ENCODE measurements at places on chromosomes 1 and 21.
A peak's percentile ranks its signal among the peaks of the same experiment; 100 is the strongest.

DNA sequence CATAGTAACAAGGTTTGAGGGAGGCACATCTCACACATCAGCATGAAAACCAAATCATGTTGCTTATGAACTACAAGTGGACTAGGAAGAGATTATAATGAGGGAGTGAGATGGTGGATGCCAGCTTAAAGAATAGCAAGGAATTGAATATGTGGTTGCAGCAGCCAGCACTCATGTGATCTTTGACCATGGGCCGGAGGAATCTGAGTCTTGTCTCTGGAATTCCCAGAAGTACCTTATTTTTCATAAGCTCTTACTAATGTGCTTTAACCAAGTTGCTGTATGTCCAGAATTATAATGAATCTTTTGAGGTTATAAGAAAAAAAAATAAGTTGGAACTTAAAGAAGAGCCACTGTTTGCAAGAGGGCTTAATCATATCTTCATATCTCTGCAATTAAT is 97.0 kb downstream of the DISP1 start:
- DNase-seq = no peak

GRCh38 chr1:52365071-52365745 is 797 bp downstream of the CC2D1B start:
- DNase-seq = peak; percentile 72

- no peak for DNase-seq
These were observed 48.7 kb upstream of the KIF1B start for GRCh38 chr1:10161541-10162290.

GRCh38 chr1:199273837-199274379 is 635.1 kb downstream of the PTPRC start:
- DNase-seq = peak; percentile 18

- DNase-seq = no peak
These were observed 34.4 kb downstream of the WNT9A start for GRCh38 chr1:227913396-227913763.

- DNase-seq = no peak
These were observed 18.6 kb upstream of the LDLRAP1 start for GRCh38 chr1:25524568-25525360.

- no peak for DNase-seq
These were observed 8.8 kb downstream of the MDM4 start for GRCh38 chr1:204524986-204525385.

GRCh38 chr1:231969076-231969475 is 342.5 kb downstream of the DISC1 start:
- DNase-seq = no peak

- DNase-seq = no peak
These were observed 41.1 kb downstream of the NGF start for GRCh38 chr1:115296981-115297380.

- peak; percentile 8 for DNase-seq
These were observed 220.0 kb downstream of the SETD4 start for GRCh38 chr21:35840197-35840799.

DNA sequence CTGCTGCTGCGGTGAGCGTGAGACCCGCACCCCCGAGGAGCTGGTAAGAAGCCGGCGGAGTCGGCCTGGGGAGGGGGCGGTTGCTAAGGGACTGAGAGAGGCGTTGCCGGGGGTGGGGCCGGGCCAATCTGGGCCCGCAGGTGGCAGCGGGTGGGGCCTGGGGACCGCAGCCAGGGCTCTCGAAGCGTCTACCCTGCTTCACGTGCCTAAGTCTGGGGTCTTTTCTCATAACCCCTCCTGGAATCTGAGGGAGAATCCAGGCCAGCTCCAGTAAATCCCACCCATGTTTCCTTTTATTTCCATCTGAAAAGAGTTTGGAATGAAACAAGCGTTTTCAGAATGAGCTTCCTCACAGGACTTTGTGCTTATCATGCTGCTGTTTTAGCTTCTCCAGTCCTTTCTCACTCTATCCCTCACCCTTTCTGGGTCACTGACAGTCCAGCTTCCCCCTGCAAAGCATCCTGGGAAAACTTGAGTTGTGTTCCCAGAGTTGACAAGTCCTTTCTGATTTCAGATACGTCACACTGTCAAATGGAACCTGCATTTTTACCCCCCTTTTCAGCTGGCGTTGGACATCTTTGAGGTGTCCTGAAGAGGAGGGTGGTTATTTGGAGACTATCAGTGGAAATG is 431 bp downstream of the CLCN6 start:
- DNase-seq = peak; percentile 82

GRCh38 chr1:152495066-152495675 is 15.4 kb upstream of the LCE5A start:
- no peak for DNase-seq

DNA sequence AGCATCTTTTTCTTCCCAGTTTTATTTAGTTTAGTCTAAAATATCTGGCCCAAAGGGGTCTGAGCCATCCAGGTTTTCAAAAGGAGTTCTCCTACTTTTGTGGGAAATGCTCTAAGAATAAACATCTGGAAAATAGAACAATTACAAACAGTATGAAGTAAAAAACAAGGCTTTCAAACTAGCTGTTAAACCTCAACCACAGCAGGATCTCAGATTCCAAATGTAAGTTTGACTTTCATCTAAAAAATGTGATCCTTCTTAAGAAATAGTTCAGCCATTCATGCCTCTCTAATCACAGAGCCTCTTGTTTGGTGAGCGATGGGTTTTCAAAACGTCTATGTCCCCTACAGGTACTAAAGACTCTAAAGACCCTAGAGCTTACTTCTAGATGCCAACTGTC is 413.5 kb downstream of the DUSP10 start:
- no peak for DNase-seq

- no peak for DNase-seq
These were observed 26.4 kb downstream of the ZNF644 start for GRCh38 chr1:90995311-90995894.

- DNase-seq = no peak
These were observed 12.4 kb downstream of the ACBD6 start for GRCh38 chr1:180489976-180490375.

DNA sequence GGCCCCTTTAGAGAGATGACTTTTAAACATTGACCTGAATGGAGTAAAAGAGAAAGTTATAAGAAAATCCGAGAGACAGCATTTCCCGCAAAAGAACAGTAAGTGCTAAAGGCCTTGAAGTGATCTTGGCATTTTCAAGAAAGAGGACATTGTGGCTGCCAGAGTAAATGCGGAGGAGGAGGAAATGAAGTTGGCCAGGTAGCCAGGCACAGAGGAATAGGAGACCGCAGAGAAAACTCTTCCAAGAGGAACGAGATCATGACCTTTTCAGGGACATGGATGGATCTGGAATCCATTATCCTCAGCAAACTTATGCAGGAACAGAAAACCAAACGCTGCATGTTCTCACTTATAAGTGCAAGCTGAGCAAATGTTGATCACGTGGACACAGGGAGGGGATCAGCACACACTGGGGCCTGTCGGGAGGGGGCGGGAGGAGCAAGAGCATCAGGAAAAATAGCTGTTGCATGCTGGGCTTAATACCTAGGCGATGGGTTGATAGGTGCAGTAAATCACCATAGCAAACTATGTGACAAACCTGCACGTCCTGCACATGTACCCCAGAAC is 49.7 kb downstream of the EEIG2 start:
- no peak for DNase-seq

DNA sequence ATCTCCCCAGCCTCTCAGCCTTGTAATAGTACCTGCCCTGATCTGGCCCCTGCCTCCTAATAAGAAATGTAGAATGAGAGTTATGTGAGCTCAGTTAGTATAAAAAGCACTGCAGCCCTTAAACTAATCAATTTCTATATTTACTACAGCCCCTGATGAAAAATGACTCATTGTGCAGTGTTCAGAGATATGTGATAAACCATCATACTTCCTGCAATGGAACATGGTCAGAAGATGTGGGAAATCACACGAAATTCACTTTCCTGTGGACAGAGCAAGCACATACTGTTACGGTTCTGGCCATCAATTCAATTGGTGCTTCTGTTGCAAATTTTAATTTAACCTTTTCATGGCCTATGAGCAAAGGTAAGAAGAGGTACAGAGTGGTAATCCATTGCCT is 176.8 kb upstream of the PDE4B start:
- no peak for DNase-seq

DNA sequence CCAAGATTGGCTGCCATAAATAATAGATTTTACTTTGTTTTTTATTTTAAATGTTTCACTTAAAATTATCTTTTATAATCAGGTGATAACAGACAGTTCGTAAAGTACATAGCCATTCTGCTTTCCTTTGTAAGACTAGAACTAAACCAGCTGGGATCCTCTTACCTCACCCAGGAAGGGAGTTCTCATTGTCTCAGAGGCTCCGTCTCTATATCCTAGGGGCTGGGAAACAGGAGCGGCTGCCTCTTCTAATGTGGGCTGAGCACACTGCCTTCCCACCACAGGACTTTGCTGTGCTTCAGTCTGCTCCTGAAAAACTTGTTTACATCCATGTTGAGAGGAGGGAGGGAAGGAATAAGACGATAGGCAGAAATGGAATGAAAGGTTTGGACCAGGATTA is 45.6 kb upstream of the PGD start:
- no peak for DNase-seq

DNA sequence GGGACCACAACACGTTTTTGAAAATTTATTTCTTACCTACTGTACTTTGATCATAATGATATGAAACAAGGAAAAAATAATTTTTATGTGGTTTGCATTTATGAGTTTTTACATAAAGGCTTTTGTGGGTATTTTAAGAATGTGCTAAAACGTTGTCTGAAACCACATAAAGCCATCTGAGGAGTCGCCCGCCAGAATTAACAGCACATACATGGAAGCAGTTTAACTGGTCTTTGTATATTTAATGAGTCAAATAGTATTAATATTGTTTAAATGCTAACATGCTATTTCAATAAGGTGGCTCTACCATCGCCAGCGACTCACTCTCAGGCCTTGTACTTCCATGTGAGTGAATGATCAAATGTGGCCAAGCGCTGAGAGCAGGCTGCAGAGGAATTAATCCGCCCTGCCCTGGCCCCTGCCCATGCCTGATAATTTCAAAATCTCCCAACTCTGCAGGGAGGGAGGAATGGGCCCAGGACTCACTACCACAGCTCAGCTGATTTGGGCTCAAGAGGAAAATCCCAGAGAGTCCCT is 49.6 kb downstream of the SLC66A1 start:
- no peak for DNase-seq

DNA sequence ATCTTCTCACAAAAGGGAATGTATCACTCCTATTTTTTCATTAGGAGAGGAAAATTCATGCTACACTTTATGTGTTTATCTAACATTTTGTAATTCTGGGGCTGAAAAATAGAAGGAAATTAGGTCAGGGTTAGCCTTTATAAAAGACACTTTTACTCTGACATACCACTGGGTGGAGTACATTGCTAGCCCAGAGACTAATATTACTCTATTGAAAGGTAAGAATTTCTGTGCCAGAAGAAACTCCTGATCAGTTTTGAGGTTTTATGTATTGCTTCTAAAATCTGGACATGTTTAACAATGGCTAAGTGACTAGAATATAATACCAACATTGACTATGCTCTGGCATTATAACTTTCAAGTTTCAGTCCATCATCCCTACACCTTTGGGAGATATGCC is 724.6 kb downstream of the USP25 start:
- peak; percentile 4 for DNase-seq

GRCh38 chr1:60463146-60463545 is 389.6 kb upstream of the C1orf87 start:
- DNase-seq = no peak

- DNase-seq = no peak
These were observed 18.8 kb downstream of the UCK2 start for GRCh38 chr1:165845992-165846748.

- DNase-seq = no peak
These were observed 3.2 kb downstream of the CTPS1 start for GRCh38 chr1:40982721-40983120.

- DNase-seq = no peak
These were observed 311.5 kb upstream of the DEPDC1 start for GRCh38 chr1:68808351-68808750.

DNA sequence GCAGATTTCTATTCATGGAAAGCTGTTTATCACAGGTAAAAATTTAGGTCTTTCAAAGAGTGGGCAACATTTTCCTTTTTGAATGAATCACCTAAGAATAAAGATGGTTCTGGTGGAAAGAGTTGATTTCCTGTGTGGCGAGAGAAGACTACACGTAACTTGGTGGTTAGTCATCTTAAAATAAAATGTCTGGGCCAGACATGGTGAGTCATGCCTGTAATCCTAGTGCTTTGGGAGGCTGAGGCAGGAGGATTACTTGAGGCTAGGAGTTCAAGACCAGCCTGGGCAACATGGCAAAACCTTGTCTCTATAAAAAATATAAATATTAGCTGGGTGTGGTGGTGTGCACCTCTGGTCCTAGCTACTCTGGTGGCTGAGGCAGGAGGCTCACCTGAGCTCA is 65.7 kb downstream of the DISP1 start:
- DNase-seq = peak; percentile 56

DNA sequence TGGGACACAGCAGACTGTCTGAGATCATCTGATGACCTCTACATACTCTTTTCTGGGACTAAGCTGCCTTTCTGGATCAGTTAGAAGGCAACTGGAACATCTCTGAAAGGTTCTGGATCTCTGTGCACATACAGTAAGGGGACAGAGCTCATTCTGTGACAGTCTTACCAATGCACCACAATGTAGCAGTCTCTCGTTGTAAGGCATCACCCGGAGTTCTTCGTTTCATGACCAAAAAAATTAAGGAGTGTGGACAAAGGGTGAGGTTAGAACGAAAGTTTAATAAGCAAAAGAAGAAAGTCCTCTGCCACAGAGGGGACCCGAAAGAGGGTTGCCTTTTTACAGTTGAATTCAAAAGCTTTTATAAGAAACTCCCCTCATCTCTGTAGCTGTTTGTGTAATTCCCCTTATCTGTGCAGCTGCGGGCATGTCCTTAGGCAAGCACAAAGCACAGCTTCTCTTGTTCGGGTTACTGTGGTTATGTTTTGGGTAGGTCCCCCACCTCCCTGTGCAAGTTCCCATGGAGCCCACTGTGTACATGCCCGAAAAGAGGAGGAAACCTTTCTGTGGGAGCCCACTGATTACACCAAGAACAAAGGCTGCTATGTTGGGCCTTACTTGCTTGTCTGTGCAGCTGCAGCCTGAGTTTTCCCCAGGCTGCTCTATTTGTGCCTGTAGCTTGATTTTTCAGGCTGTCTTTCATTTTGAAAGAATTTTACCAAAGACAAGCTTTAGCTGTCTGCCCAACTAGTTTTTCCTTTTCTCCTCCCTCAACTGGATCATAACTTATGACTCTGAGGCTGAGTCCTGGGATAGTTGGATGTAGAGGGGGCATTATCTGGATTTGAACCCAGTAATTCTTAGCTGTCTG is 53.1 kb upstream of the CACNA1E start:
- no peak for DNase-seq

GRCh38 chr1:201786824-201787223 is 42.1 kb upstream of the IPO9 start:
- no peak for DNase-seq

GRCh38 chr1:43973981-43974442 is 748 bp upstream of the ATP6V0B start:
- no peak for DNase-seq

- peak; percentile 88 for DNase-seq
These were observed 65.4 kb downstream of the RPE65 start for GRCh38 chr1:68384321-68384813.

DNA sequence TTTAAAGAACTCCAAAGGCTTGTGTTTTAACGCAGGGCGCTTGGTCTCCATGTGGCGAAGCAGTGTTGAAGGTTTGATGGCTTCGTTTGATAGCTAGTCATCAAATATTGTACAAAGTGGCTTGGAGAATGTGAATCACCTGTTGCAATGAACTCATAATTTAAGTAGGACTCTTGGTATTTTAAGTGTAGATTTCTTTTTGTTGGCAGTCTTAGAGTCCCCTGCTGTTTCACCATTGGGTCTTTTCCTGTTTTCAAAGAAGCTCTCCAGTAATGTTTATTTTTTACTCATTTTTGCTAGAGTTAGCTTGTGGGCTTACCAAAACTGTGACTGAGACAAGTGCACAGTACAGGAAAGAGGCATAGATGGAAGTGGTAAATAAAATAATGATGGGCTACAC is 26.2 kb downstream of the RASAL2 start:
- no peak for DNase-seq
